Thoracic aorta (tissue), 2 donors: ENCODE measurements at places on chromosomes 7 and 10.

GRCh38 chr7:118094044-118094443, 89.9 kb upstream of the LSM8 start:
- no peak for DNase-seq
- no peaks in the 10 kb centered on the region for H3K27me3 ChIP-seq
- no peak overlapping the region for H3K4me3 ChIP-seq
- H3K4me1 ChIP-seq: no peaks in the 10 kb centered on the region
- no peaks in the 10 kb centered on the region for H3K36me3 ChIP-seq

- no peak overlapping the region for H3K4me3 ChIP-seq
- peaks cover 62% of the 10 kb centered on the region for H3K4me1 ChIP-seq
- H3K27me3 ChIP-seq: no peaks in the 10 kb centered on the region
These were observed 11.2 kb downstream of the CTBP2 start for GRCh38 chr10:125149036-125149679.

DNA sequence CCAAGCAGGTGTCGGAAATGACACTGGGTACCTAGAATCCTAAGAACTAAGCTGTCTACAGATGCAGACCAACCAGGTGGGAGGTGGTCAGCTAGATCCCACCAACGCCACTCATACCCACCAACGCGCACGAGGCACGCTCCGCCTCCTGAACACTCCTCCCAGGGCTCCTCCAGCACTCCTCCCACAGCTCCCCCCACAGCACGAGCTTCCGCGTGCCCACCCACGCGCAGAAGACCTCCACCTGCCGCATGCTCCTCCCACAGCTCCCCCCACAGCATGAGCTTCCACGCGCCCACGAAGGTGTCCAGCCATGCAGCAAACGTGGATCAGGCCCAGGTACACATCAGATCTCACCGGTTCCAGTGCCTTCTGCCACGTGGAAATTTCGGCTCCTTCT, 196.0 kb downstream of the MAD1L1 start:
- H3K36me3 ChIP-seq: no peaks in the 10 kb centered on the region
- DNase-seq: no peak
- H3K27me3 ChIP-seq: no peaks in the 10 kb centered on the region
- no peak overlapping the region for H3K27ac ChIP-seq
- H3K4me1 ChIP-seq: peaks cover 10% of the 10 kb centered on the region

DNA sequence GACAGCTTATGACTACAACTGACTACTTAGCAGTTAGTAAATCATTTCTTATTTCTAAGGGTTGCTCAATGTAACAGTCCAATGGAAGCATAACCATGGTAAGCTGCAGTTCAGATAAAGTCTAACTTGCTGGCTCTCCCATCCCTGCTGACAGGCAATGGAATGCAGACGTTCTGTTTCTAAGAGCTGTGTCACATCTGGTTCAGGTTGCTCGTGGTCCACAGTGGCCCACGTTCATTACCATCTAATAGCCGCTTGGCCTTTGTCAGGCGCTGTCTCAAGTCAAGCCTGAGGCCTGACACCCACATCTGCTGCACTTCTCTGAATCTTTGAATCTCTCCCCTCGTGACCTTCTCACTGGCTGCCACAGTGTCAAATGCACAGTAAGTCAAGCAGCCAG, 240.8 kb downstream of the FGFR2 start:
- no peak overlapping the region for H3K4me3 ChIP-seq
- no peaks in the 10 kb centered on the region for H3K27me3 ChIP-seq
- no peaks in the 10 kb centered on the region for H3K36me3 ChIP-seq
- peaks cover 4% of the 10 kb centered on the region for H3K4me1 ChIP-seq
- no peak overlapping the region for H3K27ac ChIP-seq

DNA sequence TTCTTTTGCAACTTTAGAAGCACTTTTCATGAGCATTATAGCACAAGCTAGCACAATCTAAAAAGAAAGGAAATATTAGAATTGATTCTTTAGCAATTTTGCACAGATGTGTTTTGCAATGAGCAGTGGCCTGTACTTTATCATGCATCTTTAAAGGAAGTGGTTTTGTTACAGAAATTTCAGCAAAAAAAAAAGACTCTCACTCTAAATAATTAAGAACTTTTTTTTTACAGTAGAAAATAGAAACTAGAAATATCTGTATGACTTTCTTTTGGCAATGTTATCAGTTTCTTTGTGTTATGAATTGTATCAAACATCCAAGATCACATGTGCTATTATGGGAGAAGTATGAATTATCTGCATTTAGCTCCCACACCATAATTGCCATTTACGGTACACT, 195.7 kb upstream of the KLF6 start:
- H3K4me1 ChIP-seq: no peaks in the 10 kb centered on the region
- no peak overlapping the region for H3K4me3 ChIP-seq
- H3K27me3 ChIP-seq: no peaks in the 10 kb centered on the region
- no peak for DNase-seq
- no peaks in the 10 kb centered on the region for H3K36me3 ChIP-seq

DNA sequence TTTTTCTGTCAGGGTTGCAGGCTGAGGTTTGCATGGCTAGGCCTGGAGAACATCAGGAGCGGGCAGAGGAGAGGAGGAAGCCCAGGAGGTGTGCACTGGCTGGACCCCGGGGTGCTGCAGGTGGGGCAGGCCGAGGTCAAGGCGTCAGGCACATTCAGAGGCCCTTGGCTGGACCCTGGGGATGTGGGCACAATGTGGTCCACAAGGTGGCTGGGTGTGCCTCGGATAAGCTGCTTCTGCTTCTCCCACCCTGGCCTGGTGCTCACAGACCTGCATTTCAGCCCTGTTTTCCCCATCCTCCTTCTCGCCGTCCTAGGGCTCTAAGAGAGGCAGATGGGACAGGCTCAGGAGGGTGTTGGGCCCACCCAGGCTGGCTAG, 108.2 kb downstream of the ADCY1 start:
- no peaks in the 10 kb centered on the region for H3K27me3 ChIP-seq
- no peak for DNase-seq
- no peaks in the 10 kb centered on the region for H3K36me3 ChIP-seq

DNA sequence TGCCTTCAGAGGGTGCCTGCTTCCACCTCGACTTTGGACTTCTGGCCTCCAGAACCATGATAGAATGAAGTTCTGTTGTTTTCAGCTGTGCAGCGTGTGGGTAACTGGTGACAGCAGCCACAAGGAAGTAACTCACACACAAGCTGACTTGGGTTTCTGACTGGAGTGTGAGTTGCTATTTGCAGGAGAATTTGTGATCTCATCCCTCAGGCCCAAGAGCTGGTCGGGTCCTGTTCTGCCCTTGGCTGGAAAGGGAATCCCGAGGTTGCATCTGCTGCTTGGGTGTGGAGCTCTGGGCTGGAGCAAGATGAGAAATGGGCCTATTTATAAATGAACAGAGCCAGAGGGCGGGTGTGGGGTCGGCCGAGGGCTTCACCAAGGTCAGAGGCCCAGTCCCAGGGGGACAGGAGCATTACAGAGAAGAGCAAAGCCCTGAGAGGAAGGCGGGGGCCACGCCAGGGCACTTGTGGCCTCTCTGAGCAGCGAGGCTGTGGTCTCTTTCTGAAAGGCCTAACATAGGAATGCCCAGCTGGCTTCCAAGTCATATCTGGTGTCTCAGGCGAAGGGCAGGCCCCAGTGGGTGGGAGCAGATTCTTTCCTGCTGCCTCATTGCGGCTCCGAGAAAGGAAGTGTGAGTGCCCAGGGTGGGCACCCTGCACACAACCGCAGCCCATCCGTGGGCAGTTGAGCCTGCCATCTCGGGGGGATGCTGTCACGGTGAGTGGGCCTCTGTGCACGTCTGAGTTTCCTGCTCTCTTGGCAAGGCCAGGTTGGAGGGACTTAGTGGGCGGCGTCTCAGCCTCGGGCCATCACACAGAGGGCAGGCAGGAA, 26.5 kb upstream of the C10orf71 start:
- H3K4me1 ChIP-seq: no peaks in the 10 kb centered on the region
- no peak overlapping the region for H3K27ac ChIP-seq
- H3K36me3 ChIP-seq: no peaks in the 10 kb centered on the region
- H3K27me3 ChIP-seq: no peaks in the 10 kb centered on the region
- no peak overlapping the region for H3K4me3 ChIP-seq

GRCh38 chr7:15313361-15313760, 248.5 kb downstream of the AGMO start:
- no peak for DNase-seq
- no peaks in the 10 kb centered on the region for H3K4me1 ChIP-seq
- no peak overlapping the region for H3K27ac ChIP-seq
- no peaks in the 10 kb centered on the region for H3K27me3 ChIP-seq
- no peaks in the 10 kb centered on the region for H3K36me3 ChIP-seq
- no peak overlapping the region for H3K4me3 ChIP-seq

DNA sequence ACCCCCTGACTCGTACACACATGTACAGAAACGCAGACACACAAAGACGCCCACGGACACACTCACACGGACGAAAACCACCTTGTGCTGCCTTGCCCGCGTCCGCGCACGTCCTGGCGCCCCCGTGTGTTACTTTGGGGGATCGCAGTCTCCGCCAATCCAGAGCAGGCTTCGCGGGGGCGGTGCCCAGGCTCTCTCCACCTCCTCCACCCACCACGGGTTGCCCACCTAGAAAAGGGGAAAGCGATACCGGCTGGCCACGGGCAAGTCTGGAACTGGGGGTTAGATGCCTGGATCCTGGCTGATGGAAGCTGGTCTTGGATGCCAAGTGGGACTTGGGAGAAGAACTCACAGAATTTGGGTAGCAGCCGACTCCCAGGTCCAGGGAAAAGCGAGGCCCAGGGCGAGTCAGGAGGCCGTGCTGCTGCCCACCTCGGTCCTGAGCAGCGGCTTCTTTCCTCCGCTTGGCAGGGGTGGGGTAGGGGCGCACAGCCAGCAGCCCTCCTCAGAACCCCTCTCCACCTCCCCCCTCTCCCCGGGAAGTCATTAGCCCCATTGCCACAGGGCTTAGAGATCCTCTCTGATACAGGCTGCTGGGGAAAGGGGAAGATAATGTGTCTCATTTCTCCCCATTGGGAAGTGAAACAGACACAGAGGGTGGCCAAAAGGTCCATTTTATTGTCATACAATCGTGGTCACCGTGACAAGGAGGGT, 4.6 kb upstream of the VGF start:
- H3K4me1 ChIP-seq: peaks cover 26% of the 10 kb centered on the region
- no peak overlapping the region for H3K4me3 ChIP-seq
- H3K27me3 ChIP-seq: peaks cover 48% of the 10 kb centered on the region
- H3K27ac ChIP-seq: no peak overlapping the region
- H3K36me3 ChIP-seq: no peaks in the 10 kb centered on the region
- no peak for DNase-seq

GRCh38 chr7:20199015-20199737, 18.0 kb downstream of the MACC1 start:
- no peak overlapping the region for H3K27ac ChIP-seq
- H3K27me3 ChIP-seq: no peaks in the 10 kb centered on the region
- no peaks in the 10 kb centered on the region for H3K36me3 ChIP-seq
- H3K4me3 ChIP-seq: no peak overlapping the region

GRCh38 chr7:42283553-42283952, 46.5 kb upstream of the GLI3 start:
- H3K36me3 ChIP-seq: no peaks in the 10 kb centered on the region
- no peaks in the 10 kb centered on the region for H3K4me1 ChIP-seq
- DNase-seq: no peak
- H3K27ac ChIP-seq: no peak overlapping the region
- no peaks in the 10 kb centered on the region for H3K27me3 ChIP-seq

DNA sequence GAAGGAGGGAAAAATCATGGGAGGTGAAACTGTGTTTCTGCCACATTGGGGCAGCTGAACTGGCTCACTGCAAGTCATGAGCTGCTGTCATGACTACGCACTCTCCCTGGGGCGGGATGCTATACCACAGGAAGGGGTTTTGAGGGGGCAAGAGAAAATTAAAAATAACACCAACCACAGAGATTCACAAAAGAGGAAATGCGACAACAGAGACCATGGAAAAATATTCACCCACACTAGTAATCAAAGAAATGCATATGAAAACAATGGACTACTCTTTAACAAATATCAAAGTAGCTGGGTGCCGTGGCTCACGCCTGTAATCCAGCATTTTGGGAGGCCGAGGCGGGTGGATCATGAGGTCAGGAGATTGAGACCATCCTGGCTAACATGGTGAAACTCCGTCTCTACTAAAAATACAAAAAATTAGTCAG, 65.2 kb upstream of the TM9SF3 start:
- no peaks in the 10 kb centered on the region for H3K27me3 ChIP-seq
- no peak overlapping the region for H3K4me3 ChIP-seq
- no peaks in the 10 kb centered on the region for H3K4me1 ChIP-seq
- no peaks in the 10 kb centered on the region for H3K36me3 ChIP-seq
- no peak overlapping the region for H3K27ac ChIP-seq
- DNase-seq: no peak

GRCh38 chr10:130656582-130657133, 520.5 kb downstream of the GLRX3 start:
- H3K27me3 ChIP-seq: no peaks in the 10 kb centered on the region
- no peak for DNase-seq
- no peaks in the 10 kb centered on the region for H3K36me3 ChIP-seq
- no peak overlapping the region for H3K4me3 ChIP-seq

DNA sequence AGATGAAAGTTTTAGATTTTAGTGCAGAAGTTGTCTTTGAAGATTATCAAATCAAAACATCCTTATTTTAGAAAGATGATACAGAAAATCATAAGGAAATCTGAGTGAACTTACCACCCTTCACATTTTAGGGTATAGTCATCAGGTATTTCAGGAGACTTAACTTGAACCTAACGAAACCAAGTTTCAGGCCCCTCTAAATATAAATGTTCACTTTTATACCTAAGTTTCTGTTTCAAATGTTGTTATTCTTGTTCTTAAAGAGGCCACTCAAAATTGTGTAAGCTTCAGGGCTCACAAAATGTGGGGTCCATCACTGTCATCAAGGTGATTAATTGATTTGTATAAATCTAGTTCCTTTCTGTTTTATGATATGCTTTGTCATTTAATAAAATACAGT, 216.2 kb downstream of the KIAA1217 start:
- no peaks in the 10 kb centered on the region for H3K36me3 ChIP-seq
- no peak overlapping the region for H3K4me3 ChIP-seq
- DNase-seq: no peak
- no peaks in the 10 kb centered on the region for H3K27me3 ChIP-seq

DNA sequence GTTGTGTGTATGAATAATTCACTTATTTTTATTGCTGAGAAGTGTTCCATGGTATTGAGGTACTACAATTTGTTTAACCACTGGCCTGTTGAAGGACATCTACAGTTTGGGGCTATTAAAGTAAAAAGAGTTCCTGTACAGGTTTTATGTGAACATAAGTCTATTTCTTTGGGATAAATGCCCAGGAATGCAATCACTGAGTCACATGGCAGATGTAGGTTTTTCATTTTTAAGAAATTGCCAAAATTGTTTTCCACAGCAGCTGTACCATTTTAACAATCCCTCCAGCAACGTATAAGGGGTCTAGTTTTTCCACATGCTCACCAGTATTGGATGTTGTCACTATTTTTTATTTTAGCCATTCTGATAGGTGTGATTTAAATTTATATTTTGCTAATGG, 243.9 kb downstream of the TNS3 start:
- no peak for DNase-seq
- no peaks in the 10 kb centered on the region for H3K36me3 ChIP-seq
- peaks cover 5% of the 10 kb centered on the region for H3K4me1 ChIP-seq

DNA sequence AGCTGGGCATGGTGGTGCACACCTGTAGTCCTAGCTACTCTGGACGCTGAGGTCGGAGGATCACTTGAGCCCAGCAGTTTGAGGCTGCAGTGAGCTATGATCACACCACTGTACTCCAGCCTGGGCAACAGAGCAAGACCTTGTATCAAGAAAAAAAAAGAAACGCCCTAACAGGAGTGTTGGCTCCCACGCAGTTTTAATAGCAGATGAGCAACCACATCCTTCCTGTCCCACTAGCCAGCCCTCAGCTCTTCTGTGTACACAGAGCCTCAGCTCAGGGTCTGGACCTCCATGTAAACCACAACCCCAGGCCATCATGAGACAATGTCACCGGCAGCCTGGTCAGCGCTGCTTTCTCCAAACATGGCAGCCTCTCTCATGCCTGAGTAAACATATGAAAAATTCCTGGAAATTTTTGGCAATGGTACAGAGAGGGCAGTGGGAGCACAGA, 108.2 kb downstream of the PIP4K2A start:
- H3K4me3 ChIP-seq: no peak overlapping the region
- H3K4me1 ChIP-seq: peaks cover 8% of the 10 kb centered on the region
- peaks cover 9% of the 10 kb centered on the region for H3K36me3 ChIP-seq
- no peak for DNase-seq
- H3K27ac ChIP-seq: no peak overlapping the region
